Calu3 (cell line): ENCODE measurements at places on chromosomes 7 and 10. TPM values are rescaled to one million over a fixed set of nuclear protein-coding genes. Genes with fewer than 3 reads are reported as not detected.

TAS2R4 gene
- total RNA-seq, result 2.4 and 3.0 TPM in 2 replicates

TFEC gene
- not detected in 2 replicates for total RNA-seq

CHST3 gene
- 14.3 and 32.4 TPM in 2 replicates for total RNA-seq

SHH gene
- total RNA-seq, result 0.66 and 1.1 TPM in 2 replicates

CFAP58 gene
- not detected in 2 replicates for total RNA-seq

GTF2IRD1 gene
- total RNA-seq, result 29.2 and 31.1 TPM in 2 replicates

NACAD gene
- total RNA-seq, result 0.90 and 1.0 TPM in 2 replicates

HKDC1 gene
- 112 and 113 TPM in 2 replicates for total RNA-seq

NEBL gene
- 11.2 and 12.7 TPM in 2 replicates for total RNA-seq

TUBB8 gene
- total RNA-seq, result 0.34 TPM in 1 of 2 replicates, not detected in the other

WDFY4 gene
- total RNA-seq, result not detected in 2 replicates

ZPBP gene
- total RNA-seq, result not detected in 2 replicates

LHFPL3 gene
- total RNA-seq, result not detected in 2 replicates

SLC18A2 gene
- not detected in 2 replicates for total RNA-seq

ZNF467 gene
- 0.54 and 2.4 TPM in 2 replicates for total RNA-seq

PAX4 gene
- total RNA-seq, result not detected in 2 replicates

ALOX5 gene
- 44.9 and 57.0 TPM in 2 replicates for total RNA-seq

RBM20 gene
- total RNA-seq, result 0.07 TPM in 1 of 2 replicates, not detected in the other

PTPRZ1 gene
- 4.9 and 5.8 TPM in 2 replicates for total RNA-seq

GNAT3 gene
- total RNA-seq, result not detected in 2 replicates

CPA2 gene
- not detected in 2 replicates for total RNA-seq

C10orf67 gene
- total RNA-seq, result 0.44 and 0.45 TPM in 2 replicates

PCLO gene
- 7.2 and 9.1 TPM in 2 replicates for total RNA-seq

ZNF117 gene
- 2.4 and 2.5 TPM in 2 replicates for total RNA-seq

FAM13C gene
- total RNA-seq, result not detected in 2 replicates

VDAC2 gene
- total RNA-seq, result 243 and 254 TPM in 2 replicates
